Activated CD4-positive, CD25-positive, alpha-beta regulatory T cell treated with anti-CD3 and anti-CD28 coated beads, Interleukin-2, amount 50 U/mL, for 24 hours (primary cell): ENCODE measurements at places on chromosomes 16 and 17.

DNA sequence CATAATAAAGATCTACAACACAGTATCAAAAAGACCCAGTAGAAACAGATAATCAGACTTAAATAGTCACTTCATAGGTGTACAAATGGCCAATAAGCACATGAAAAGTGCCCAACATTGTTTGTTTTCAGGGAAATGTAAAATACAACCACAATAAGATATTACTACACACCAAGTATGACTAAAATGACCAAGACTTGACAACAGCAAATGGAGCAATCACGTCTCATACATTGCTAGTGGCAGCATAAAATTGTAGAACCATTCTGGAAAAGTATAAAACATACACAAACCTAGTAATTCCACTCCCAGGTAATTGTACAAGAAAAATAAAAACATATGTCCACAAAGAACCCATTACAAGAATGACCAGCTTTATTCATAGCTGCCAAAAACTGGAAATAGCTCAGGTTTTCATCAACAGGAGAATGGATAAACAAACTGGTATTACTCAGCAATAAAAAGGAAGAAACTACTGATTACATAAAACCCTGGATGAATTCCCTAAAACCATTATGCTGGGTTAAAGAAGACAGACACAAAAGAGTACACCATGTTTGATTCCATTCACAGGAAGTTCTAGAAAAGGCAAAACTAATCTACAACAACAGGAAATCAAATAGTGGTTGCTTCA lies 85.6 kb downstream of the TTC19 start:
- ATAC-seq = no peak

GRCh38 chr16:56477096-56477878 lies 25.9 kb downstream of the OGFOD1 start:
- no peak for ATAC-seq

DNA sequence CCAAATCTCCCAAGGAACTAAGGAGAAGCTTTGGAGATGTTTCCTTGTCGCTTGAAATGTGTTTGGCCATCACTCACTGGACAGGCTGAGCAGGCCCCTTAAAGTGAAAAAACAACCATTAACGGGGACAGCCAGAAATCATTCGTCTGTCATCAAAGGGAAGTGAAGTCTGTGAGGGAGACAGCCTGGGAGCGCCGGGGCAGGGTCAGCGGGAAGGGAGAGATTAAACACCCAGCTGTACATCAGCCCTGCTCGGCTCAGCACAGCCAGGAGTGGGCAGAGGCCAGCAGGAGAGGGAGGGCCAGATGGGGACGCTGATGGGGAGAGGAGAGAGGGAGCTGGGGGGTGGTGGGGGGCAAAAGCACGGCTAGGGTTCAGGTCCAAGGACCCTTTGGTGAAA lies 105.1 kb downstream of the SDK2 start:
- ATAC-seq = no peak

DNA sequence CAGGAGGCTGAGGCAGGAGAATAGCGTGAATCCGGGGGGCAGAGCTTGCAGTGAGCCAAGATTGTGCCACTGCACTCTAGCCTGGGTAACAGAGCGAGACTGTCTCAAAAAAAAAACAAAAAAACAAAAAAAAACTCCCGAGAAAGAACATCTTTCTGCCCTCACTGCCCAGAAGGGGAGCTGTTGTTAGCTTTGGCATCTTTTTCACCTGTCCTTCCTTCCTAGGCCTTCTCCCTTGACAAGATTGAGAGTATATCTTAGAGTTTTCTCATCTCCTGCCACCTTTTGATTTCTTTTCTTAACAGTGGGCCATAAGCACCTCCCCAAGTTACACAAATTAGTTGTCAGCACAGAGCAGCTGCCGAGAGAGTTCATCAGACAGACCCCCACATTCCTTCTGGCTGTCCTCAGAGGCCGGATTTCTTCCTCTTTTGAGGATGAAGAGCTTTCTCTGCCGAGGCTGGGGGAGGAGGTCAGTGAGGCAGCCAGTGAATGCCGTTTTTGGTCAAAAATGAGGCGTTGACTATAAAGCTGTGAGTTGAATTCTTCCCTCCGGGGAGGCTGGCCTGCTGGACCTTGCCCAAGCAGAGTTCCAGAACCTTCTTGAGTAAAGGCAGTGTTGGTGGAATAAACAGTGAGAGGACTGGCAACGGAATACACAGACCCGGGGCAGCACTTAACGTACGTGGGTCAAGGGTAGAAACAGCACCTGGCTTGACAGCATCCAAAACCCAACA lies 127.0 kb downstream of the ABCC6 start:
- ATAC-seq = no peak

- ATAC-seq = peak; percentile 65
These were observed 31.4 kb upstream of the ZNF750 start for GRCh38 chr17:82871056-82871775.

GRCh38 chr16:22071331-22071910 lies 20.9 kb upstream of the VWA3A start:
- ATAC-seq = no peak

GRCh38 chr17:68570526-68570925 lies 30.6 kb downstream of the FAM20A start:
- ATAC-seq = no peak

DNA sequence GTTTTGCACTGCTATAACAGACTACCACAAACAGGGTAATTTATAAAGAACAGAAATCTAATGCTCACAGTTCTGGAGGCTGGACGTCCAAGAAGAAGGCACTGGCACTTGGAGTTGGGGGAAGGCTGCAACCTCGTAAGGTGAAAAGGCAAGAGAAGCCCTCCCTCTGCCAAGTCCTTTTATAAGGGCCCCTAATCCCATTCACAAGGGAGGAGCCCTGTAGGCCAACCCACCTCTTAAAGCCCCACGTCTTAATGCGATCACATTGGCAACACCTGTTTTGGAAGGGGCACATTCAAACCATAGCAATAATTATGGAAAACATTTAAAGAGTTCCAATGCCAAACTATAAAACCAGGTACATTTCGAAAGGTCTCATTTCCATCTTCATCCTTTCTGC lies 5.2 kb downstream of the PKD1L3 start:
- ATAC-seq = no peak

DNA sequence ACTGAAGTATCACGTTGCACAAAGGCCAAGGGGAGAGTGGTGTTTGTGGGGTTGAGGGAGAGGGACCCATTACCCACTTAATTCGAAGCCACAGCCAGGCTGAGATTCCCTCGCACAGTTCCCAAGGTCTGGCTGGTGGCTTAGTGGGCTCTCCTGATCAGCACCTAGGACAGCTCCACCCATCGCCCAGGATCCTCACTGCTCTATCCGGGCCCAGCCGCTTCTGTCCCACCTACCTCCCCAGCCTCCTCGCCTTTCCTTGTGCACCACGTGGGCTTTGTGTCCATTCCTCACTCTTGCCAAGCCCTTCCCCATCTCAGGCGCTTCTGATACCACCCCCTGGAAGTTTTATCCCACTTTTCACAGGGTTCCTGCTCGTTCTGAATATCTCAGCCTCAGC lies 163.5 kb downstream of the CCT6B start:
- ATAC-seq = no peak

DNA sequence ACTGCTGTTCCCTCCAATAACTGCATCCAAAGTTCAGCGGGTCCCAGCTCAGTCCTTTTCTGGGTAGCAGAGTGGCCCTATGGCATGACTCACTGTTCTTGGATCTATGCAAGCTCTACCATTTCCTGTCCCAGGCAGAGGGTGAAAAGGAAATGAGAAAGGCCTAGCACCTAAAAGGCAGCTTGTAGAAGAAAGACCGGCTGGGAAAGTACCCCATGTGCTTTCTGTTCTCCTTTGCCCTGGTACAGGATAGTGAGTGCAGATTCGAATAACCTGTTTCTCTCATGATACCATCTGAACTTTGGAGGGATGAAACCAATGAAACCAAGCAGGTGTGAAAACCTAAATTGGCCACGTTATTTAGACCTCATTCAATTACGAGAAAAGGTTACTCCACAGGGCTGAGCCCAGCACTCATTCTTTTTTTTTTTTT lies 12.7 kb upstream of the HASPIN start:
- peak; percentile 98 for ATAC-seq

DNA sequence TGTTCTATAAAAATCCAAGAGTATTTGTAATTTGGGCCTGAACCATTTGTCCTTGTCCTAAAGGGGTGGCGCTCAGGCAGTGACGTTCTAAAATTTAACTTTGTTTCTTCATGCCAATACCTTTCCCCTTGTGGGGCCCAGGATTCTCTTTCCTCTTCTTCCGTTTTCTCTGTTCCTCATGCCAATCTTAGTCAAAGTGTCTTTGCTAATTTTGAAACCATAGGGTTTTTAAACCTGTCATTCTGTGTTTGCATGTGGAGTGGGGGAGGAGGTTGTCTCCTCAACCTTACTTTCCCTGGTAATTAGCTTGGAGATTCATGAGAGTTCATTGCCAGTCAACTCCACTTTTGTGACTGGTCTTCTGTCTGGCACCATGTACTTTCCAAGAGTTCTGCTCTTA lies 337.1 kb downstream of the MAF start:
- ATAC-seq = no peak

DNA sequence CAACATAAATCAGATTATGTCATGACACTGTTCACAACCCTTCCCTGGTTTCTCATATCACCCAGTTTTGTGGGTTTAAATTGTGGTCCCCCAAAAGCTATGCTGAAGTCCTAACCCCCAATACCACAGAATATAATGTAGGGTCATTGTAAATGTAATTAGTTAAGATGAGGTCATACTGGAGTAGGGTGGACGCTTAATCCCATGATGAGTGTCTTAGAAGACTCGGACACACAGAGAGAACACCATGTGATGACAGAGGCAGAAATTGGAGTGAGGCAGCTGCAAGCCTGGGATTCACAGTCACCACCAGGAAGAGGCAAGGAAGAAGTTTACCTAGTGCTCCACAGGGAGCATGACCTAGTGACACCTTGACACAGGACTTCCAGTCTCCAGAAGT lies 197.8 kb downstream of the SALL1 start:
- no peak for ATAC-seq

- no peak for ATAC-seq
These were observed 266.7 kb upstream of the CDH11 start for GRCh38 chr16:65388592-65388991.
